ENCODE measurements at places on chromosomes 5 and 9.

- no peak for DNase-seq
Observed at GRCh38 chr5:42520203-42520602, 97.0 kb downstream of the GHR start.

GRCh38 chr5:154576429-154576806 lies 98.4 kb upstream of the HAND1 start:
- no peak for DNase-seq

- DNase-seq, result no peak
Observed at GRCh38 chr5:97043511-97043910, 98.9 kb downstream of the LIX1 start.

- DNase-seq, result no peak
Observed at GRCh38 chr5:138686668-138687067, 66.6 kb upstream of the CTNNA1 start.

GRCh38 chr9:19512103-19512832 lies 103.5 kb downstream of the ACER2 start:
- DNase-seq, result no peak

GRCh38 chr9:75333624-75334023 lies 245.3 kb downstream of the OSTF1 start:
- DNase-seq, result no peak

- no peak for DNase-seq
Observed at GRCh38 chr9:95325221-95325620, 7.7 kb upstream of the FANCC start.

GRCh38 chr5:6492934-6493333 lies 44.3 kb downstream of the UBE2QL1 start:
- DNase-seq, result no peak

DNA sequence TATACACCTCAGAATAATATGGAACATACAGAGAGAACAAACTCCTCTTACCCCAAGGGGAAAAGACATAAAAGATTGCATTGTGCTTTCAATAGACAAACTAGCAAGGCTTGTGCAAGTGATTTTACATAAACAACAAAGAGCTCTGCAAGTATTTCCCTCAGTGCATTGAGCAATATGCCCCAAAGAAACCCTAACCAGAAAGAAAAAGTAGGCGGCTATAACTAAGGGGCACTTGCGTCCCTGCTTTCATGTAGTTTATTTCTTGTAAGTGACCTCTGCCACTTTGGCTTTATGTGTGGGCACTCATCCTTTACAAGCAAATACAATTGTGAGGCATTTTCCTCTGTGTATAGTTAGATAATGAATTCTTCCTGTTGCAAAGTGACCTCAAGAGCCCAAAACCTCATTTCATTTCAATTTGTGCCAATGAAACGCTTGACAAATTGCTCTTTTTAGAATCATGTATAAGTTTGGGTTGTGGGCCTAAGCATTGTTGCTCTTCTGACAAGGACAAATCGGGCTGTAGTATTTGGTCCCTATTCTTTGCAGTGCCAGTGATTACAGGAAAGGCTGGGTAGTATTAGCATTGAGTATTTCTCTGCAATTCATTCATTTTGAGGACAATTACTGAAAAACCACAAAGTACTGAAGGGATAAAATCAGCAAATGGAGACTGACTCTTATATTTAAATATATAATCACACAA lies 282.2 kb downstream of the DTWD2 start:
- DNase-seq, result no peak

DNA sequence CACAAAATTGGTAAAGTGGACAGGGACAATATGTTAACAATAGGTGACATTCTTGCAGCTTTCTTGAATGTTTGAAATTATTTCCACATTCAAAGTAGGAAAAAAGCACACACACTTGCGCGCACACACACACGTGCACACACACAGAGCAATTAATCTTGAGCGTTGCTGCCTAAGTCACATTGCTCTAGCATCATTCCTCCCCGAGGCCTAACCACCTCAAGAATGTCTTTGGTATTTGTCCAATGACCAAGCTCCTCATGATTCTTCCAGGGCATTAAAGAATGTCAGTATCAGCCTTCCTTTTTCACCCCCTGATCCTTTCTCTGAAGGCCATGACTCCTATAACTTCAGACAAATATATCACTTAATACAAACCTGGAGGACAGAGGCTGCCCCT lies 198.1 kb downstream of the NPR3 start:
- DNase-seq, result no peak

DNA sequence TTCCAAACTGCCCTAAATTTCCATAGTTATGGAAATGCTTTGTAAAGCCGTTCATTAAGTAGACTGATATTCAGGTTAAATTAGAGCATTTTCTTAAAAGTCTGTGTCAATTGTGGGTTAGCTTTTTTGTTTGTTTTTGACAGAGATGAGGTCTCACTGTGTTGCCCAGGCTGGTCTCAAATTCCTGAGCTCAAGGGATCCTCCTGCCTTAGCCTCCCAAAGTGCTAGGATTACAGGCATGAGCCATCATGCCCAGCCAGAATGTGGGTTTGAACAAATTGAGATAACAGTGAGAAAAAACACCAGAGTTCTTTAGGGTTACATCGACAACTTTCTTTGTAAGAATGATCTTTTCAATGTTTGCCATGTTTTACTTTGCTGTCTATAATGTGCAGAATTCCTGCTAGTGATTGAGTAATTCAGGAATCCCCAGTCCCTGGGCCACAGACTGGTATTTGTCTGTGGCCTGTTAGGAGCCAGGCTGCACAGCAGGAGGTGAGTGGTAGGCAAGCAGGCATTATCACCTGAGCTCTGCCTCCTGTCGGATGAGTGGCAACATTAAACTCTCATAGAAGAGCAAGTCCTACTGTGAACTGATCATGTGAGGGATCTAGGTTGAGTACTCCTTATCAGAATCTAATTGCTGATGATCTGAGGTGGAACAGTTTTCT lies 80.5 kb downstream of the RAI14 start:
- no peak for DNase-seq

DNA sequence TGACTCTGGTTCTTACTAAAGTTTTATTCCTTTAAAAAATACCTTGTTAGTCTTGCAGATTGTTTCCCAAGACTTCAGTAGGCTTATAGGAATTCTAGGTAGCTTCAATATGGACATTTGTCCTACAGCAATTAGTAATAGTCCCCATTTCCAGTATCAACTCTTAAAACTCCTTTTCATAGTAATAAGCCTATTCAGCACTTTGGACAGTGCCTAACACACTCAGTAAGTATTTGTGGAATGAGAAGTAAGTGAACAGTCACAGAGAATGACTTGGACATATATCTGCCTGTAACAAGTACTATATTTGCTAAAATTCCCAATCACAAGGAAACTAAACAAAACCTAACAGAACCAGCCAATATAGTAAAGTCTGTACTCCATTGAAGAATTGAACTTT lies 1291.8 kb upstream of the DMAC1 start:
- DNase-seq, result no peak

DNA sequence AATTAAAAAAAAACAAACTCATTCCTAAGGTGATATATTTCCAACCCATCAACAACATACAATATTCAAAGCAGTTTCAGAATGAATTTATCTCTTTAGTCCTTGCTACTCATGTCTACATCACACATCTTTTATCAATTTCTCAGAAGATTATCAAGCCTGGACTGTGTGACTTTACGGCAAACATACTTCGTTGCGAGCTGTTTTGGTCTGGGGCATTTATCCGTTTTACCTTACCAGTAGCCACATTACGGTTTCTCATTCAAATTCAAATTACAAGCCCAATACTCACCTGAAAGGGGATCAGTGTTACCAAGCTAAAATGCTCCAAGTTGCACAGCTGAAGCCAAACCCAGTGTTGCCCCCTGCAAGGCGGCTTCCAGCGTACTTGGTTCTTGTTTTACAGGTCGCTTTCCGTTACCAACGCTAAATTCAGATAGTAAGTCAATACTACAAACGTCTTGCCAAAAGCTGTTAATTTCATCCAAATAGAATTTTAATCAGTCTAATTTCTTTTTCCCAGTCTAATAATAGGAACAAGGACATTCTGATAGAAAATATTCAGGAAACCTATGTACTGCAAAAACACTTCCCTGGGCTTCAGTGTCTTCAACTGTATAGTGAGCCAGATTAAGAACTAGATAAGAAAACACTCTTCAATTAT lies 1.8 kb downstream of the HNRNPH1 start:
- no peak for DNase-seq

DNA sequence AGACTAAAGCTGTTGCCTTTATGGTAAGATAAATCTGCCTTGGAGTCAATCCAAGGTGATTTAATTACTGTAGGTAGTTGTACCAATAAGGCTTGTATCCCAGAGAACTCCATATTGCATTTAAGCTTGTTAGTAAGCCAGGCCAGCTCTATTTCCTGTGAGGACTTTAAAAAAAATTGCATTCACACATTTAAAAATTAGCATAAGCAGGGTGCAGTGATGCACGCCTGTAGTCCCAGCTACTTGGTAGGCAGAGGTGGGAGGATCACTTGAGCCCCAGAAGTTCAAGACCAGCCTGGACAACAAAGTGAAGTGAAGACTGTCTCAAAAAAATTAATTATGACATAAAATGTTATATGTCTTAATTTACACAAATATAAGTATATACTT lies 28.7 kb upstream of the ABL1 start:
- no peak for DNase-seq

- no peak for DNase-seq
Observed at GRCh38 chr9:83336706-83337105, 201.5 kb downstream of the FRMD3 start.

DNA sequence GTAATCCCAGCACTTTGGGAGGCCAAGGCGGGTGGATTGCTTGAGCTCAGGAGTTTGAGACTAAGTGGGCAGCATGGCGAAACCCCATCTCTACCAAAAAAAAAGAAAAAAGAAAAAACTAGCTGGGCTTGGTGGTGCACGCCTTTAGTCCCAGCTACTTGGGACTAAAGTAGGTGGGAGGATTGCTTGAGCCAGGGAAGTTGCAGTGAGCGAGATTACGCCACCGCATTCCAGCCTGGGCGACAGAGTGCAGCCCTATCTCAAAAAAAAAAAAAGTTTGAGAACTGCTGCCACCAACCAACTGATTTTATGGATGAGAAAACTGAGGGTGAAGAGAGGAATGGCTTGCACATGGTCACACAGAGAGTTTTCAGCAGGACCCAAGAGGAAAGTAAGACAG lies 175.1 kb downstream of the DOCK8 start:
- no peak for DNase-seq

DNA sequence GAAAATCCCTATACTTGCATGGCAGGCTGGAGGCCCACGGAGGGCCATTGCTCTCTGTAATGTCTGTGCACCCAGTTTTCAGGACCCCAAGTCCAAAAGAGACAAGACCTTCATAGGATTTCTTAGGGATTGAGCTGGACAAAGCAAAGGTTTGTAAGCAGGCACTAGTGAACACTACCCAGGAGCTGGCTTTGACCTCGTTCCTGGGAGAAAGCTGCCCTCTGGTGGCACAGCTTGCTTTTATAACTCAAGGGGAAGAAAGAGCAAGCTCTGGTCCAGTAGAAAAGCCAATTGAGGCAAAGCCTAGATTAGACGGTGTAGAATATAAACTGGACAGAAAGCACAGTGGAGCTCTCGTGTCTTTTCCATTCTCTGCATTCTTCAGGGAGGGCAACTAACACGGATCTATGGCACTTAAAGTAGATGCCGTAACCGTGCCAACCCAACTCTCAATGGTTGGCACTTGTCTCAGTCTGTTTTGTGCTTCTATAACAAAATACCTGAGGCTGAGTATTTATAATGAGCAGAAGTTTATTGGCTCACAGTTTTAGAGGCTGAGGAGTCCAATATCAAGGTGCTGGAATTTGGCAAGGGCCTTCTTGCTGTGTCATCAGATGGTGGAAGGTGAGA lies 7.9 kb downstream of the GABRP start:
- DNase-seq, result peak; percentile 15

- DNase-seq, result no peak
Observed at GRCh38 chr5:170303549-170303948, 6.0 kb upstream of the LCP2 start.

DNA sequence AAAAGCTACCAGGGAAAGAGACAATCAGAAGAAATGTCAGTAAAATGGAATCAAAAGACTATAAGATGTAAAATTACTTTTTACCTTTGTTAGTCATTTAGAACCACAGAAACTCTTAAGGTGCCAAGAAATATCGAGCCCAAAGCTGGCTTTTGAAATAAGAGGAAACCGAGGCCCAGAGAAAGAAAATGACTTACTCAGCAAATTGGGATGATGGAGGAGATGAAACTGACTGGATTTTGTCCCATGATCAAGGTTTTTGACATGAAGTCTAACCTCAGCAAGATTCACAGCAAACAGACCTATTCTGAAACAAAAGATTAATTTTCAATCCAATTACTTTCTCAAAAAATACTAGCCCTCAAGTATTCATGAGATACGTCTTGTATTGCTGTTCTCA lies 696.2 kb upstream of the WWC1 start:
- no peak for DNase-seq

DNA sequence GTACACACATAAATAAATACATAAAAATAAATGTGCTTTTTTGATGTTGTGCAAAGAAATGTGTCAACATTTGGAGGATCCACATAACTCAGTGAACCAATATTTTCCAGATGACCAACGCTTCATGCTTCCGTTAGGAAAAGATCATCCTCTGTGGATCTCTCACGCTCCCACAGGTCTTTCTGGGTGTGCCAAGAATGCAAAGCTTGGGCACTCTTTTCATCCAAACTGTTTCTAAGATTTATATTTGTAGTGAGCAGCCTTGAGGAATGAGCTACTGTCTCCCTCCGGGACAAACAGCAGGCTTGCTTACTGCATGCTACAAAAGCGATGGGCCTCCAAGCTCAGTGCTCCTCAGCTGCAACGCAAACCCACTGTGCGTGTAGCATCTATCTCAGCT lies 46.2 kb upstream of the RUFY1 start:
- DNase-seq, result no peak

- DNase-seq, result no peak
Observed at GRCh38 chr5:80220245-80220897, 35.5 kb downstream of the SERINC5 start.

GRCh38 chr5:151383011-151383410 lies 35.7 kb upstream of the SLC36A2 start:
- DNase-seq, result no peak

- DNase-seq, result no peak
Observed at GRCh38 chr5:127586066-127586770, 62.7 kb upstream of the CTXN3 start.

- no peak for DNase-seq
Observed at GRCh38 chr5:141732417-141732816, 50.4 kb upstream of the ARAP3 start.

DNA sequence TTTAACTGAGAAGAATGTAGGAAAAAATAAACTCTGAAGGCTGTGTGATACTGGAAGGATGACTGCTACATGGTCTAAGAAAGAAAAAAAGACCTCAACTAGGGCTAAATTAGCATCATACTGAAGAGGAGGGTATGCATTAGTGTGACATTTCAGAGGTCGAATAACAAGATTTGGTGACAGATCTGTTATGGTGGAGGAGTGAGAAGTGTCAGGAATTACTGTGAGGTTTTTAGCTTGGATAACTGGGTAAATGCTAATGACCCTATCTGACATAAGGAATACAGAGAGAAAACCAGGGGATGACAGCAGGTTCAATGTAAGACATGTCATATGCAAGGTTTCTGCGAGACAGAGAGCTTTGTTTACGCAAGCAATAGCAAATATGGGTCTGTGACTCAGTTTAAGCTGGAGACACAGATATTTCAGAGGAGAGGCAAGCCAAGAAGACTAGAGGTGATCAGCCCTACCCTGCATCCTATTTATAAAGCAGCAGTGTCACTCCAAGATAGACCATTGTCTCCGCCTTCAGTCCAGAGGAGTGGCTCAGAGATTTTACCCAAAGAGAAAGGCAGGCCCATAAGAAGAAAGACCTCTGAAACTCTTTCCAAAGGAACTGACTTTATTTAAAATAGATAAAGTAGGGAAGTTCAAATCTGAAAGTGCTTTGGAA lies 44.3 kb downstream of the FBN2 start:
- DNase-seq, result no peak

- peak; percentile 35 for DNase-seq
Observed at GRCh38 chr5:93621327-93621798, 38.3 kb downstream of the NR2F1 start.

GRCh38 chr9:70205366-70206020 lies 53.3 kb upstream of the SMC5 start:
- DNase-seq, result no peak
